ENCODE measurements at places on chromosomes 6 and 20.

GRCh38 chr6:156688620-156688971, 88.6 kb upstream of the ARID1B start:
- no peak for DNase-seq

GRCh38 chr6:7996538-7997111, 67.6 kb downstream of the BLOC1S5 start:
- DNase-seq, result no peak

GRCh38 chr6:41874741-41875140, 20.4 kb downstream of the USP49 start:
- no peak for DNase-seq

- no peak for DNase-seq
Measured at GRCh38 chr6:155381673-155382337, 67.5 kb upstream of the TFB1M start.

DNA sequence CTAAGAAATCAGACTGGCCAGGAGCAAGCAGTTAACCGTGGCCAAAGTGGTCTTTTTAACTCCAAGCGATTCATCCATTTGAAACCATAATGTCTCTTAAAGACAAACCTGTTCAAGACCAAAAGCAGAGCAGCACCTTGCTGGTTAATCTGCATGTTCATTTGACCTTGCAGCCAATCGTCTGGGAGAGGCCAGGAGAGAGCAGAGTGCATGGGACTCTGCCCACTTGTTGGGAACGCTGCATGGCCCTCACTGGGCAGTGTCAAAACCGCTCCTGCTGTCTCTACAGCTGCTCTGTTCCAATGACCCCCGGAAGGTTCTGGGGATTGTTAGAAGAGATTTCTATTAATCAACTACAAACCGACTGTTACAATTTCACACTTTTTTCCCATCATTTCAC, 79.6 kb downstream of the OLIG3 start:
- DNase-seq, result no peak

DNA sequence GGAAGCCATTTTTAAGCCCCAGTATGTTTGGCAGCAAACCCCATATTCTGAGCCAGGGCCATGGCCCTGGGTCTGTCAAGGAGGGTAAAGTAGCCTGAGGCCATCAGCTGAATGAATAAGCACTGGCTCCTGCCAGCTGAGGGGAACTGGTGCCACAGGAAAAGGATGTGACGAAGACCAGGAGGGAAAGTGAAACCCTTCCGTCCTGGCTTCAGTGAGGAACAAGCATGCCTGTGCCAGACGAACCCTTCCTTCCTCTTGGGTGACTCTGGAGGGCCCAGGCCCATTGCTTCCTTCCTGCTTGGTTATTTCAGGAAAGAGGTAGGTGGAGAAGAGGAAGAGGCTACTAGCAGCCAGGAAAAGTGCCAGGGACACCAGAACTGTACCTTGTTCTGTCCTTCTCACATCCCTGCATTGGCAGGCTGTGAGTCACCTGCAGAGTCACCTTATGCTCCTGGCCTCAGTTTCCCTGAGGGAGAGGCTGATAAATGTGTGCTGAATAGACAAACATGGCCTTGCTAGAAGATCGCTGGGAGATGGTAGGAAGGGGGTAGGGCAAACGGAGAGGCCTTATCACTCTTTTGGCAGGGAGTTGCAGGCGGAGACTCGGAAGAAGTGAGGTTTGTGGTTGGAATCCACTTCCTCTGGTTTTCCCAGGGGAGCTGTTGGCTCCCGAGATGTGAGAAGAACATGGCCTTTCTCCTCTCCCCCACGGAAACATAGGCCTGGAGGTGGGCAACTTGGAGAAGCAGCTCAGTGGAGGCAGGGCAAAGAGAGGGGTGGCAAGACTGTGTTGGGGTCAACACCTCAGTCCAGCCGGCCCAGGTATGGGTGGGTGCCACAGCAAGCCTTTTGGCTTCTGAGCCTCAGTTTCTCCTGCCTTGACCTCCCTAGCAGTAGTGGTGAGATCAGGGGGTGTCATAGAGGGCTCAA, 37.4 kb downstream of the COX4I2 start:
- no peak for DNase-seq

- DNase-seq, result no peak
Measured at GRCh38 chr20:20664795-20665589, 47.5 kb downstream of the RALGAPA2 start.

DNA sequence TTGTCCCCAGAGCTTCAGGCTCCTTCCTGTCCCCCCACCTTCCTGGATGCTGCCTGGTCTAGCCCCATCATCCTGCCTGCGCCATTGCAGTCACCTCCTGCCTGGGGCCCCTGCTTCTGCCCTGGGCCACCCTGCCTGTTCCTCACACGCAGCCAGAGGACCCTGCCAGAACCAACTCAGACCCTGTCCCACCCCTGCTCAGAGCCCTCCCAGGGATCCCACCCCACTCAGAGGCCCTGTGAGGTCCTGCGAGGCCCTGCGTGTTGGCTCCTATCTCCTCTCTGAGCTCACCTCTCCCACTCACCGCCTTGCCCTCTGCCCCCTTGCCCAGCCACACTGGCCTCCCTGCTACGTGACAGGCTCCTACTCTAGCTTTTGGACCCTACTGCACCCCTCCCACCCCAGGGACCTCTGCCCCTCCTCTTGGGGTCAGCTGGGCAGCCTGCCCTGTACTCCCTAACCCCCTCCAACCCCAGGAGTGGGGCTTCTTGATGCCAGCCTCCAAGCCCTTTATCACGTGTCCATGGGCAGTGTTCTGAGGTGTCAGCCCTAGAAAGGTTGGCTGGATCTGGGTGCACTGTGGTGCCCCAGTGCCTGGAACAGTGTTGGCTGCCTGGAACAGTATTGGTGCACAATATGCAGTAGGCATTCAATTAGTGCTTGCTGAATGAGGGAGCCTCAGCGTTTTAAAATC, 68.3 kb downstream of the CEBPB start:
- no peak for DNase-seq

DNA sequence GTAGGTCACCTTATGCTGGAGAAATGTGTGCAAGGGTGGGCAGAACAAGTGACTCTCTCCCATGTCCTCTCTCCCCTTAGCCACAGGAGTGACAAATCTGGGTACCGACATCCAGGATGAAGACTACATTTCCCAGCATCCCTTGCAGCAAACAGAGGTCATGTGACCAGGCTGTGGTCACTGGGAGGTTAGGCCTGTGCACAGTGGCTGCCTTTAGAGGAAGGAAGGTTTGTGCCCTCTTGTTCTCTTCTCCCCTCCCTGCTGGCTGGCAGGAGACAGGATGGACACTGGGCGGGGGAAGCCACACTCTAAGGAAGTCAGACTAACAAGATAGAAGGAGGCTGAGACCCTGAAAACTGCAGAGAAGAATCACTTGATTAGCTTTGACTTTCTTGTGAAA, 360.2 kb downstream of the PREX1 start:
- no peak for DNase-seq

DNA sequence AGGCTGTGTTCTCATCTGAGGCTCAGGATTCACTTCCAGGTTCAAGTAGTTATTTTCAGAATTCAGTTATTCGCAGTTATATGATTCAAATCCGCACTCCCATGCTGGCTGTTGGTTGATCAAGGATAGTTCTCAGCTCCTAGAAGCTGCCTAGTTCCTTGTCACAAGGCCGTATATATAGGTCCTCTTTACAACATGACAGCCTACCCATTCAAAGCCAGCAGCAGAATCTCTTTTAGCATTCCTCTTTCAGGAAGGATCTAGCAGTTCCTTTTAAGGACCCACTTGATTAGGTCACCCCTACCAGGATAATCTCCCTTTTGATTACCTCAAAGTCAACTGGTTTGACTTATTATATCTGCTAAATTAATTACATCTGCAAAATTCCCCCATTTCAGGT, 23.8 kb upstream of the LAMP5 start:
- DNase-seq, result no peak

DNA sequence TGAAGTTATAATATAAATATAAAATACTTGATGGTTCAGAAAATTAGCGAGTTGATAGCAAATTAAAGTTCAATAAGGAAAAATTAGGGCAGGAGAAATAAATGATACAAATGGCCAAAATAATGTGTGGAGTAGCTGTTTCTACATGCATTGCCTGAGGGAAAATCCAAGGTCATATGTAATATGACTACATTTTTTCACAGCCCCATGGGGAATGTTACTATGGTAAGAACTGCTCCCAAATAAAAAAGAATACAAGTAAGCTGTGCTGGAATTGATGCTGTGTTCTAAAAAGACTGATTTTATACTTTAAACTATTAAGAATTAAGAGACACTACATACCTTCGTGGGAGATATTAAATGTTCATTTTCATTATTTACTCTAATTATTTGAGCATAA, 34.1 kb downstream of the MEI4 start:
- no peak for DNase-seq

- DNase-seq, result no peak
Measured at GRCh38 chr6:15461127-15461944, 201.5 kb downstream of the DTNBP1 start.

DNA sequence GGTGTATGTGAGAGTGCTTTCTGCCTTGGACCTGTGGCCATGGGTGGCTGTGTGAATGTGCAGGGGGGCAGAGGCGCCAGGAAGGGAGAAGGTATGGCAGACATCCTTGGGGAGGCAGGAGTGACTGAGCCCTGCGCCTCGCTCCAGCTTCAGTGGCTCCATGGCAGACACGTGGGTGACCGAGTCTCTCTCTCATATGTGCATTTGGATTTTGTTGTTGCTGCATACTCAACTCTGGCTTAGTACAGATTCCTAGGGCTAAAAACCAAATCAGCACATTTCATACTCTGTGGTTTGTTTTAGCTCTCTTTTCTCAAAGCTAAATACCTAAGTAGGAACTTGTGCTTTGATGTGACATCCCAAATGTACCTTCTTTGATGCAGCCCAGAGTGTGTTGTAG, 97.6 kb downstream of the DTD1 start:
- no peak for DNase-seq

DNA sequence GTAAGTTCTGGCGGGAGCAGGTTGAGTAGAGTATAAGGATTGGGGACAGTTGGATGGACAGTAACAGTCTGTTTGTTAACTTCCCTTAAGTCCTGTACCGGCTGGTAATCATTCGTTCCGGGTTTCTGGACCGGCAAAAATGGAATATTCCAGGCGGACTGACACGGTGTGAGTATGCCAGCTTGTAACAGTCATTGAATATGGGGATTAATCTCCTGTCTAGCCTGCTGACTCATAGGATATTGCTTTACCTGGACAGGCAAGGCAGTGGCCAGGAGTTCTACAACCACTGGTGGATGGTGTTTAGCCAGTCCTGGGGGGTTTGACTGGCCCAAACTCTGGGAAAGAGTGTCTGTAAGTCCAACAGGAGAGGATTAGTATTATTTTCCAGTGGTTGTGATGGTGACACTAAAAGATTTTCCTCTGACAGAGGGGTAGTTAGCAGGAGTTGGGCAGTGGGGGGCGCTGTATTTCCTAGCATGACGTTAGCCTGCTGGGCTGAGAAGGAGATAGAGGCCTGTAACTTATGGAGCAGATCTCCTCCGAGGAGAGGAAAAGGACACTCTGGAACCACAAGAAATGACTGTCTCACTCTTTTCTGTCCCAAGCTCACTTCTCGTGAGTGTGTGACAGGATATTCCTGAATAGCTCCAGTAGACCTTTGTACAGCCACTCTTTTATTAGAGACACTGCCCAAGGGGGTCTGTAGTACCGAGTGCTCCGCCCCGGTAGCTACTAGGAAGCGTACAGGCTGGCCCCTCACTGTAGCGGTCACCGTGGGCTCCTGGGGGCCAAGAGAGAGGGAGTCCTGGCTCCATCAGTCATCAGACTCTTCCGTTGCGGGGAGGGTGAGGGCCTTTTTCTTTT, 152.2 kb downstream of the TRIM27 start:
- no peak for DNase-seq

- no peak for DNase-seq
Measured at GRCh38 chr20:14925300-14925699, 587.9 kb upstream of the FLRT3 start.

DNA sequence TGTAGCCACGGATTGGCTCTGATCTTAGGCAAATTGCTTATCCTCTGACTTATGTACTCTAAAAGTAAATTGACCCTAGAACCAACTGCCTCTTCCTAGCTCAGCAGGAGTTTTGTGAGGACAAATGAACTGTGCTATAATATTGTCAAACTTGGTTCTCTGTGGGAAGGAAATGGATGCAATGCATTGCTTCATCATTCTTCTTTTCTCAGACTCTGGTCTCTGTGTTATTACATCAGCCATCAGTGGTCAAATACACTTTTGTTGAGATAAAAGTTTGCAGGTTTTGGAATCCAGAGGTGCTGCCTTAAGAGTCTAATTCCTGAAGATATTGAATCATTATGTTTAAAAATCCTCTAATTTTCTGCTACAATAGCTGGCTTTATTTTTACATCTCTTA, 64.9 kb downstream of the SLC24A3 start:
- DNase-seq, result no peak

DNA sequence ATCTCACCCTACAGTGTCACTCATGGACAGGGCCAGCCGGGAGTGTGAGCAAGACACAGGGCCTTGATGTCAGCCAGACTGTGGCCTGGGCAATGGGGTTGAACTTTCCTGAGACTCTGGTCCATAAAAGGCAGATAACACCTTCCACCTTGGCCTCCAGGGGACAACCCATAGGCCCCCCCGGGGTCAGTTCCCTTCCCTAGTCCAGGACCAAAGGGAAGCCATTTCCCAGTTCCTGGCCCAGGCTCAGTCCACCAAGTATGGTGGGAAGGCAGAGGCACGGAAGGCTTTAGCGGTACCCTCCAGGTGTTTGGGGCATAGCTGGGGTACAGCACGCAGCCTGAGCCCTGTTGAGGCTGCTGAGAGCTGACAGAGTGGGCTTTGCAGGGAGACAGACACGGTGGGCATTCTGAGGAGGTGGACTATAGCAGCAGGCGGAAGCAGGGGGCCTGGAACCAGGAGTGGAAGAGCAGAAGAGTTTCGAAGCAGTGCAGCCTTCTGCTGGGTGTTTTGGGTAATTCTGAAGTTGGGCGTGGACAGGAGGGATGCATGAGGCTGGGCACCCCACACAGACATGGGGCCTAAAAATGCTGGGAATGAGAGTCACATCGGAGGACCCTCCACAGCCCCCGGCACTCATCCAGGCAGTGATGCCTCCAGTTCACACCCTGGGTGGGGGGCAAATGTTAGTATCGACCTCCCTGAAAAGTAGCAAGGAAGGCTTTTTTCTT, 43.9 kb upstream of the CD93 start:
- no peak for DNase-seq

DNA sequence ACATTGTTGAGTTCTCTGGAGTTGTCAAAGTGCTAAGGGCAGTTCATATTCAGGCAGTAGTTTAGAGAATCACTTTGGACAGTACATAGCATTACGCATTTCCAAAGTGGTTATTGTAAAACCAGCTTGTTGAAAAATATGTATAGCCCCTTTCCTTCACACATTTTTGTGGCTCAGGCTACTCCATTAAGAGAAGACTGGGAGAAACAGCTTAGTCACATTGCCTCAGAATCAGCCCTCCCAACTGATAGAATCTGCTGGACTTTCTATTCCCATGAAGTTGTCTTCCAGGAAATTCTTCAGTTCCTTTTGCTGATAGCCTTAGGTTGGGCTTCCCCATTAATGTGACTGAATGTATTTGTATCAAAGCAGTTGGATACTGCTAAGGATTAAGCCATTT, 39.5 kb upstream of the HDGFL1 start:
- DNase-seq, result no peak

DNA sequence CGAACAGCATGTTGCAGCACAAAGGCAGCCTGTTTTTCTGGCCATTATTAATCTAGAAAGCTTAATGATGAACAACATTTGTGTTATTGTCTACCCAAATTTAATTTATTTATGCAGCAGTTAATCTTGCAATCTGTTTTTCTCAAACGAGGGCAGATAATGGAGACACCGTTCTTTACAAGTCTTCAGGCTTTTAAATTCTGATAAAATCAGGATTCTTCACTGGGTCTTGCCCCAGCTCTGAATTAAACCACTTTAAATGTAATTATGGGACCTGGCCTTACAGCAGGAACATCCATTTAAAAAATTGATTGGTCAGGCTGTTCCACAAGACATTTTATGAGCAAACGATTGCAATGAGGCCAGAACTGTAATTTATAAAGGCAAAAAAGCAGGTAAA, 26.5 kb upstream of the INSM1 start:
- no peak for DNase-seq
